ENCODE measurements at places on chromosomes 5 and 9. TPM values are rescaled to one million over a fixed set of nuclear protein-coding genes. Genes with fewer than 3 reads are reported as not detected.
A peak's percentile ranks its signal among the peaks of the same experiment; 100 is the strongest.

- no peak for DNase-seq
- H3K27ac ChIP-seq, result no peak overlapping the region
- H3K27me3 ChIP-seq, result peaks cover 3% of the 10 kb centered on the region
- H3K36me3 ChIP-seq, result peaks cover 2% of the 10 kb centered on the region
Observed at GRCh38 chr5:154093142-154093532, 54.4 kb downstream of the MFAP3 start.

- H3K4me3 ChIP-seq, result no peak overlapping the region
- H3K27ac ChIP-seq, result no peak overlapping the region
- no peaks in the 10 kb centered on the region for H3K36me3 ChIP-seq
- peaks cover 3% of the 10 kb centered on the region for H3K27me3 ChIP-seq
Observed at GRCh38 chr9:84285381-84285780, 55.2 kb downstream of the SLC28A3 start.

DNA sequence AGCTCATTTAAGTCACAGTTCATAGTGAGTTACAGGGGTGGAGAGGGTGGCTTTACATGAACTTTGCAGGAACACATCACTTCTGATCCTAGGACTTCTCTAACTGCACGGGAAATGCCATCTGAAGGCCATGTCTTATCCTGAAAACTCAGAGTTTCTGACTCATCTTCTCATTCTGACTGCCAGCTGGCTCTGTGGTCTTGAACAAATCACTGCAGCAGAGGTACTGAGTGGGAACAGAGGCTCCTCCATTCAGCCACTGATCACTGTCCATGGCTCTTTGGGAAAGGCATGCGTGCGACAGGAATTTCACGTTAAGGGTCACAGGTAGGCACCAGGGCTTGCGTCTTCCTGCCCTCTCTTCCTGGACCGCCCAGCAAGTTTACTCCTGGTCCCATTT is 114.6 kb upstream of the LRRTM2 start:
- no peak overlapping the region for H3K4me3 ChIP-seq
- H3K27ac ChIP-seq, result peak overlapping the region; percentile 22
- no peak for DNase-seq
- H3K27me3 ChIP-seq, result no peaks in the 10 kb centered on the region
- peaks cover 13% of the 10 kb centered on the region for H3K4me1 ChIP-seq

DNA sequence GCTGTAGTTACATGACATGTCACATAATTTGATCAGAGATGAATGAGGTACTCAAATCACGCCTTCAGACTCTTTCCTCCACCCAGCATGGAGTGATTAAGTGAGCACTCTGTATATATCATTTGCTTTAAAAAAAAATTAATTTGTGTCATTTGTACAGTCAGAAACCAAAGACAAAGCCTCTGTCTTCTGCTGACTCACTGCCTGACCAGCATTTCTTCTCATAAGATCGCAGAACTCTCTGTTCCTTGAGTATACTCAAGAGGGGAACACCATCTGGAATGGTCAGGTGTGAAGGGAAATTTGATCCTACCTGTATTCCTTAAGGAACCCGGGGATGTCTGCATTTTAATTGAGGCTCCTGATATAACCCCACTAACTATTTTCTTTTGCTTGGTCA is 254.4 kb downstream of the FAM114A2 start:
- no peak for DNase-seq
- peaks cover 5% of the 10 kb centered on the region for H3K4me1 ChIP-seq
- peaks cover 3% of the 10 kb centered on the region for H3K36me3 ChIP-seq
- H3K27ac ChIP-seq, result no peak overlapping the region

- no peak for DNase-seq
- H3K4me1 ChIP-seq, result peaks cover 20% of the 10 kb centered on the region
- no peak overlapping the region for H3K27ac ChIP-seq
- no peak overlapping the region for H3K4me3 ChIP-seq
- no peaks in the 10 kb centered on the region for H3K27me3 ChIP-seq
- no peaks in the 10 kb centered on the region for H3K36me3 ChIP-seq
Observed at GRCh38 chr9:33170464-33171415, 3.6 kb upstream of the B4GALT1 start.

DNA sequence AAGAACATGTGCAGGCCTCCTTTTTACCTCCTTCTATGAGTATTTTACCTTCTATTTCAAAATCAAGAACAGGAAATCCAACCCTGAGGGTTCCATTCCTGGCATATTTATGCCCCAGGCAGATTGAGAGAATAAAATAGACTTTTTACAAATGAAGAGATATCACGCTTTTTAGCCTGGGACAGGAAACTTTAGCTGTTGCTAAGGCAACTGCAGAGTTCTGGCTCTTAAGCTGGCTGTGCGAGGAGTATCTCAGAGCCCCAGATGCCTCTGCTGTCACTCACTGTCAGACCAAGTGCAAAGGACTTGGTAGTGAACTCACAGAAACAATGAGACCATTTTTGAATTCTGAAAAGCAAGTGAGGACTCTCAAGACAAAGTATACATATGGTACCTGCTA is 69.5 kb upstream of the HSPB3 start:
- no peak for DNase-seq
- H3K4me1 ChIP-seq, result peaks cover 67% of the 10 kb centered on the region
- H3K27ac ChIP-seq, result peak overlapping the region; percentile 75
- no peaks in the 10 kb centered on the region for H3K27me3 ChIP-seq
- H3K36me3 ChIP-seq, result no peaks in the 10 kb centered on the region

DNA sequence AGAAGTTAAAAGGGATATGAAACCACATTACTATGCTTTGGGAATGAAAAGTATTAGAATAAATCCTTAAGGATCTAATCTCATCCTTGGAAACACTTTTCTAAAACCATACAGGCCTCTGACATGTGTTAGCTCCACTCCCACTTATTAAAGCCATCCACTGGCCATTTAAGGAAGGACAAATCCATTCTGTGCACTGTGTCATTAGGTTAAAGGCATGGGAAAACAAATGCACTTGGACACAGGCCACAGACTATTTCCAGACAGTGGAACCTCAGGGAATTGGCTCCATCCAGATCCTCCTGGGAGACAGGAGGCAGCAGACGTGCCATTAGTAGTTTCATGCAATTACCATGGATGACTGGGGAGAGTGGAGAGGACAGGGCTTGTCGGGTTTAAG is 454.9 kb downstream of the ENC1 start:
- no peak overlapping the region for H3K4me3 ChIP-seq
- H3K27ac ChIP-seq, result no peak overlapping the region
- H3K27me3 ChIP-seq, result no peaks in the 10 kb centered on the region
- DNase-seq, result no peak

DNA sequence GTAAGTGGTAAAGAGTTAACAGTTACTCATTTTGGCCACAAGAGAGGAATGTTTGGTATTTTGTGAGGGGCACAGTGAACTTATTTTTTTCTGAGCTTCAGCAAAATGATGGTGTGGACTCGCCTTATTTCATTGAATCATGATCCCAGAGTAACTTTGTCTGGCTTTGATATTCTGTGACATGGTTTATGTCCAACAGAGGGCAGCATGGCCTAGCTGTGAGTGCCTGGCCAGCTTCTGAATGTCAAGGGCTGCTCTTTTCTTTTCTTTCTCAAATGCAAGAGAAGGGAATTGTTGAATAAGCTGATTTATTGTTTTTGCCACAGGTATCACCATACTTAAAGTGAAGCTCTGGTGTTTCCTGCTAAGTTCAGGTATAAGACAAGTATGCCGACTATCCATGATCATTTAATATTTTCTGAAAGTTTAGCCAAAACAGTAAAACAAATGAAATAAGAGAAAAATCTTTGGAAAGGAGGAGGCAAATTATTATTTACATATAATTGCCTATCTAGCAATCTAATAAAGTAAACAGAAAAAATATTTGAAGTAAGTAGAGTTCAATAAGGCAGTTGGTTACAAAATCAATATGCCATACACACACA is 31.7 kb downstream of the MRPL22 start:
- H3K4me1 ChIP-seq, result peaks cover 3% of the 10 kb centered on the region
- DNase-seq, result no peak
- no peaks in the 10 kb centered on the region for H3K27me3 ChIP-seq
- H3K36me3 ChIP-seq, result peaks cover 3% of the 10 kb centered on the region

DNA sequence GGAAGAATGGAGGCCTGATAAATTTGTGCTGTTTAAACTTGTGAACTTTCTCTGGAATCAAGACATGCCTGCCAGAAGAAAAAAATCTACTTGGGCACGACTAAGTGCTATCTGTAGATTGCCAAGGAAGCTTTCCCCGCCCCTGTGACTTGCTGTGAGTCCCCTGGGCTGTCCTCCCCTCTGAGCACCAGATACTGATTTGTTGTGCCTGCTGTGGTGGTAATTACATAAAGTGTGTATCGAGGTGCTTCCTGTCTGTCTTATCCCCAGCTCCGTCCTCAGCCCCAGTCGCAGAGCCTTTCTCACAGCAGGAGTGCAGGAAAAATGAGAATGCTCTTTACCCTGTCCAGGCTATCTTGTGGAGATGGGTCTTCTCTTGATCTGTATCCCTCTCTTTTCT is 53.9 kb downstream of the TRIO start:
- H3K27me3 ChIP-seq, result no peaks in the 10 kb centered on the region
- no peak overlapping the region for H3K4me3 ChIP-seq
- H3K27ac ChIP-seq, result peak overlapping the region; percentile 85
- H3K36me3 ChIP-seq, result peaks cover 4% of the 10 kb centered on the region
- no peak for DNase-seq

GRCh38 chr5:174273325-174273724 is 227.8 kb downstream of the NSG2 start:
- no peaks in the 10 kb centered on the region for H3K36me3 ChIP-seq
- no peak overlapping the region for H3K4me3 ChIP-seq
- no peak overlapping the region for H3K27ac ChIP-seq
- H3K4me1 ChIP-seq, result no peaks in the 10 kb centered on the region

DNA sequence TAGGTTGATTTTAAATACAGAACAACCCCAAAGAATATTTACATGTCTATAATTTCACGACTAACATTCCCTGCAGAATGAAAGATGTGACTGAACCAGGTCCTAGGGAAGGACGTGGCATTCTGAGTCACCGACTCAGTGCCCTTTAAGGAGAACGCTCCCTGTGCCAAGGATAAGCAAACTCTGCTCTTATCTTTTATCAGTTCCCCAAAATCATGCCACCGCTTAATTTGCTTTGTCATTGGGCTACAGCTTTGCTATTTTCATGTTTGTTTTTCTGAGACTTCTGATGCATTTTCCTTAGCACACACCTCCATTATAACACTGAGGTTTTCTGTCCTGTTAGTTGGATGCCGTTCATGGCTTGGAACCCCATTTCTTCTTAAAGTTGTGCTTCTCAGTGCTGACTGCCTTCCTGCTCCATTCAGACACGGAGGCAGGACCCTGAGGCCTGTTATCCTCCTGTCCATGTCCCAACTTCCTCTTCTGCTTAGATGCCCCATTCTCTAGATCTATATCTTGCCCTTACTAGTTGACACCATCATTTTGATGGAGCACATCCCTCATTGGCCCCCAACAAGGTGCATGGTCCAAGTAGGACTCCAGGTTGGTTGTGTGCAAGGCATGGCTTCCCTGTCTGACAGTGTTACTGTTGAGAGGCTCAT is 11.2 kb upstream of the SEMA4D start:
- H3K4me3 ChIP-seq, result no peak overlapping the region
- no peaks in the 10 kb centered on the region for H3K4me1 ChIP-seq
- no peak overlapping the region for H3K27ac ChIP-seq
- no peak for DNase-seq
- peaks cover 40% of the 10 kb centered on the region for H3K27me3 ChIP-seq

DNA sequence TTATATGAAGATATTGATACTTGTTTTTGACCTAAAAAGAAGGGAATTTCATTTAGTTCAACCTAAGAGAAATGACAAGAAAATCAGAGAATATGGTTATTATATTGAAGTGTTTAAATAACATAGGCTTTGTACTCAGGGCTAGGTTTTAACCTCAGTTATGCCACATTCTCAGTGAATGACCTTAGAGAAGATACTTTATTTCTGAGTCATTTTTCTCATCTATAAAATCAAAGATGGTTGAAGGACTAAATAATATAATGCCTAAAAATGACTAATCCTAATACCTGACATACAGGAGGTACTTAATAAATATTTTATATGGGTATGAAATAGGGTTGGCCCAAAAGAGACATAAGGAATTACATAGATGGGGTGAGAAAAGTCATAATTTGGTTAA is 32.3 kb downstream of the DIMT1 start:
- DNase-seq, result no peak
- no peak overlapping the region for H3K4me3 ChIP-seq
- H3K36me3 ChIP-seq, result peaks cover 13% of the 10 kb centered on the region
- H3K27me3 ChIP-seq, result no peaks in the 10 kb centered on the region
- peaks cover 5% of the 10 kb centered on the region for H3K4me1 ChIP-seq

DNA sequence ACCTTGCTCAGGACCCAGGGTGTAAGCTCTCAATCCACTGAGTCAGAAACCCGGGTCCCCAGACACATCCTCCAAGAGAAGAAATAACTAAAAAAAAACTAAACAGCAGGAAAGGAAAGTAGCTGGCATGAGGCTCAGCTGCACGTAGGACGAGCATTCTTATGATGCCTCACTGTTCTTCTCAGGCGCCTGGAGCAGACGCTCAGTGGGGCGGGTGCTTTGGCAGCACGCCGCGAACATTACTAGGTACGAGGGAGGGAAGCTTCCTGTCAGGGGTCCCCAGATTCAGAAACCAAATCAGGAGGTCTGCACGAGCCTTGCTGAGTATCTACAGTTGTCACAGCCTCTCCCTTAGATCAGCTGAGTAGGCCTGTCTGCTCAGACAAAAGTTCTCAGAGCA is 85.8 kb downstream of the SECISBP2 start:
- H3K4me1 ChIP-seq, result peaks cover 14% of the 10 kb centered on the region
- no peak overlapping the region for H3K27ac ChIP-seq
- peaks cover 2% of the 10 kb centered on the region for H3K27me3 ChIP-seq
- no peak for DNase-seq
- no peak overlapping the region for H3K4me3 ChIP-seq

DNA sequence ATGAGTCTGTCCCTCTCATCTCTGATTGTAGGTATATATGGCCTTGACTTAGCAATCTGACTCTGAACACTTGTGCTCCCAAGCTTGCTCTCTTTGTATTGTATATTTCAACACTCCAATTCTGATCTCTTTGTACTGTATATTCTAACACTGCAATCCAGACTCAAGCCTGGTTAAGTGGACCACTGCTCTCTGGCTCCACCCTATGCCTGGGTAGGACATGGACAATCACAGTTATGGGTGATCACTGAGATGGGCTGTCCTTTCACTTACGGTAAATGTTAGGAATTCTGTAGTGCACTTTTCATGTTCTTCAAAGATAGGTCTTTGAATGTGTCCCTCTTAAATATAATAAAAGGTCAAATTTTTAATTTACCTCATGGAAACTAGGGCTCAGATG is 165.1 kb downstream of the TLR4 start:
- DNase-seq, result no peak
- no peaks in the 10 kb centered on the region for H3K4me1 ChIP-seq
- peaks cover 17% of the 10 kb centered on the region for H3K27me3 ChIP-seq
- H3K36me3 ChIP-seq, result no peaks in the 10 kb centered on the region

- H3K4me3 ChIP-seq, result no peak overlapping the region
- no peak overlapping the region for H3K27ac ChIP-seq
- no peaks in the 10 kb centered on the region for H3K27me3 ChIP-seq
- H3K4me1 ChIP-seq, result peaks cover 7% of the 10 kb centered on the region
- peaks cover 8% of the 10 kb centered on the region for H3K36me3 ChIP-seq
- DNase-seq, result no peak
Observed at GRCh38 chr5:91245871-91246270, 137.2 kb downstream of the ARRDC3 start.

The DNAH5 gene
- total RNA-seq, result 0.46 TPM

The NR5A1 gene
- not detected for total RNA-seq

The OBP2B gene
- total RNA-seq, result not detected

The KIF4B gene
- not detected for total RNA-seq

The PCDHA9 gene
- total RNA-seq, result 2.0 TPM

The HSPB3 gene
- total RNA-seq, result 0.37 TPM

The C9orf153 gene
- not detected for total RNA-seq

The FAM151B gene
- total RNA-seq, result 5.7 TPM

The PGM5 gene
- not detected for total RNA-seq
